Fibroblast of lung (primary cell): ENCODE measurements at places on chromosomes 13 and 19. TPM values are rescaled to one million over a fixed set of nuclear protein-coding genes. Genes with fewer than 3 reads are reported as not detected.

- DNase-seq = no peak
Measured at GRCh38 chr13:38376546-38376945, 26.9 kb downstream of the UFM1 start.

DNA sequence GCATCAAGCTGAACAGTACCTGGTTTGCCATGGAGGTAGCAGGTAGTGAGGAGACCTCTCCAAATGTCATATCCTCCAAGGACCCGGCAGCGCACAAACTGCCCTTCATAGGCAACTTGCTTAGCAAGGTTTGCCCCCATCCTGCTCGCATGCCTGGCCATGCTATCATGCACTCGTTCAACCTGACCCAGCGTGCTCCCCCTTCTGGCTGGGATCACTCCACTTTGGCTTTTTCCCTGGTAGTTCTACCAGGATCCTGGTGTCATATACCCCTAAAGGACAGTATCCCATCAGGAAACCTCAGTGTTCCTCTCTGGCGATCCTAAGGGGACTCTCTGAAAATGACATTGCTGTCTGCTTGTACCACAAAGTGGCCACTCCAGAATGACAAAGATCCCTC is 38.6 kb upstream of the ZNF30 start:
- DNase-seq = no peak

The SPACA4 gene
- total RNA-seq = not detected in 2 replicates

The ITGBL1 gene
- total RNA-seq = 19.0 and 45.1 TPM in 2 replicates

DNA sequence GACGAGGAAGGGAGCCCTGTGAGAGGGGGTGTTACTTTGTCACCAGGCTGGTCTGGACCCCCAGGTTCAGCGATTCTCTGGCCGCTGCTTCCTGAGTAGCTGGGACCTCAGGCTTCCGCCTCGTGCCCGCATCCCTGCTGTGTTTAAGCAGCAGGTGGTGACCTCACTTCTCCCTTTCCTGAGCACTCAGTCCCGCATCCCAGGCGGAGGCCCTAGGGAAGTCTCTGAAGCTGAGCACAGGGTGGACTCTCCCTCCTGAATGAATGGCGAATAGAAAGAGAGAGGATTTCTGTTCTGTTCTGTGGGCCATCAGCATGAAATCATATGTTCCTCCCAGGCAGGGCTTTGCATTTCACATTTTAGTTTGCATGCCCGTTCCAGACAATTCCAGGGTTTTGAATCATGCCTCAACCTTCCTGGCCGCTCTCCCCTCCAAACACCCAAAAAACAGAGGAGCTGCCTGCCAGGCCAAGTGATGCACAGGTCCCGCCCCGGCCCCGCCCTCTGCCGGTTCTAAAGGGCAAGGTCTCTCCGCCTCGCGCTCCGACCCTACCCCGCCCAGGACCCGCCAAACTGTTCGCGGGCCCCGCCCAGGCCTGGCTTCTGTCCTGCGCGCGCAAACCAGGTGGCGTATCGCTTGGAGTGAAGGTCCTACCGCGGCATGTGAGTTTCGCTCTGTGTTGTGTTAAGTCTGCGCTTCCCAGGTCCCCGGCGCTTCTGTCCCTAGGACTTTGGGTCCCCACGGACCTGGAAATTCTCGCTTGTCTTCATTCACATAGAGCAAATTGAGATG is 35.1 kb upstream of the ZNF808 start:
- DNase-seq = no peak

The OR1M1 gene
- not detected in 2 replicates for total RNA-seq

GRCh38 chr13:101382086-101382485 is 34.2 kb downstream of the NALCN start:
- no peak for DNase-seq

DNA sequence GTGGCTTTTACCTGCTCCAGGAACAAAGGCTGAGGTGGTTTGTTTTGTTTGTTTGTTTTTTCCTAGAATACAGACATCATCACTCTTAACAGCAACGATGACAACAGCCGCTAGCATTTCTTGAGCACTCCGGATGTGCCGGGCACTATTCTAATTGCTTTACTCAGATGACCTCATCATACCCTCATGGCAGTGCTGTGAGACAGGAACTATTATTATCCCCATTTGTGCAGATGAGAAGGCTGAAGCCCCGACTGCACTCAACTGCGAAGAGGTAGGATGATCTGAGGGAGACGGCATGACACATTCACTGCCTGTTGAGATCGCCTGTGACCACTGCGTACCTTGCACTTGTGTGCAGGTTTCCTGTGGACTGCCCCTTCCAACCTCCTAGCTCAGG is 66.5 kb downstream of the CCDC70 start:
- DNase-seq = no peak

- peak; percentile 49 for DNase-seq
Measured at GRCh38 chr13:97390941-97391600, 42.9 kb upstream of the RAP2A start.

The ZNF383 gene
- total RNA-seq = 7.2 and 9.4 TPM in 2 replicates

- no peak for DNase-seq
Measured at GRCh38 chr19:33627526-33627925, 5.8 kb downstream of the CHST8 start.

DNA sequence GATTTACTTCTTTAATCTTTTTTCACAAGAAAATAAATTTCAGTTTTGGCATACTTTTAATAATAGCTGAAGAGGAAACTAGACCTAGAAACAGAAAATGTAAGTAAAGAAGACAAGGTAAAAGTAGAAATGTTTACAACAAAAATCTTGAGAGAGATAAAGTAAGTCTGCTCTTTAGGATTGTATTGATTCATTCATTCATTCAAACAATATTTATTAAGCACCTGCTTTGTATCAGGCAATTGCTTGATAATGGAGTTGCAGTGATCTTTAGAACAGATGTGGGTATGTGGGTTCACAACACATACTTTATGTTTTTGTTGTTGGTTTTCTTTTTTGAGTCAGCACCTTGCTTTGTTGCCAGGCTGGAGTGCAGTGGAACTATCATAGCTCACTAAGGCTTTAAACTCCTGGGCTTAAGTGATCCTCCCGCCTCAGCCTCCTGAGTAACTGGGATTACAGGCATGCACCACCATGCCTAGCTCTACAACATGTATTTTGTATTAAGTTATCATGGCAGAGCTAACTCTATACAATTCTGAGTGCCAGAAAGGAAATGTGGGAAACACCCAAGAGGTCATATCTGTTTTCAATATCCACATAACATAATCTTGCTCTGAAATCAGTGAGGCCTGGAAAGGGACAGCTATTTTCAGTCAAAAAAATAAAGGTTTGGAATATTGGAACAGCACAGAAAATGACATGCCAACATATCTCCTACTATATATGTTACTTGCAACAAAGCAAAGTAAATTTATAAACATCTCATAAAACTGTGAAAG is 8.8 kb upstream of the SPART start:
- no peak for DNase-seq
